ENCODE measurements at places on chromosomes 16 and 17. TPM values are rescaled to one million over a fixed set of nuclear protein-coding genes. Genes with fewer than 3 reads are reported as not detected.

- DNase-seq = no peak
Observed at GRCh38 chr16:50719401-50720337, 22.2 kb upstream of the CYLD start.

DNA sequence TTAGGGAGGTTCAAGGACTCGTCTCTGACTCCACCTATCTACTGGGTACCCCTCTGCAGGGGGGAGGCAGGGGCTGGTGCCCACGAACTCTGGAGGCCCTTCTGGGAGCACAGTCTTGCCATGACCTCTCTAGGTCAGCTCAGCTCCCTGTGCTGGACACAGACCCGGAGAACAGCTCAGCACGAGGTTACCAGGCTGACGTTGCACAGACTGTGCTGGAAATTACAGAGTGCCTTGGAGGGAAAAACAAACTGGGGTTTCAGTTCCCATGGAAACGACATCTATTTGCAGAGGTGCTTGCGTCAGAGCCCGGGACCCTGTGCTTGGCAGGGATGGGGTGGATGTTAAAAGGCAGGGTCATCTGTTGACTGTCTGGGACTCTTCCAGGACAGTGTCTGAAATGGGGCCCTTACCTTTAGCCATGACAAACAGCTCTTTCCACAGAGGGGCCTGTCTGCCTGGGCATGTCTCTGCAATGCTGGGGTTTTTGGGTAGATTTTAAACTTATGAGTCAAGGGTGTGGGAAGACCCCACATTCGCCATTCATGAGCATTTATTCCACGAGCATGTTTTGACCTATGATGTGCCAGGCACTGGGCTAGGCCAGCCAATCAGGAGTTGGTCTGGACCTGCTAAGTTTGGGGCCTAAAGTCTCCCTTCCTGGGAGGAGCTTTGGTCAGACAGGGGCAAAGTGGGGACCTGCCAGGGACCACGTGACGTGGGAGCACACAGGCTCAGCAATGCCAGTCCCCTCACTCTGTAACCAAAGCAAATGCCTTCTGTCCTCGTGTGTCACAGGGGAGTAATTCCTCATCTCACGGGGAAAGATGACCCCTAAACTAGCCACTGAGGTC lies 22.5 kb downstream of the CCR7 start:
- no peak for DNase-seq

- no peak for DNase-seq
Observed at GRCh38 chr16:88730632-88731607, 24.6 kb downstream of the CTU2 start.

DNA sequence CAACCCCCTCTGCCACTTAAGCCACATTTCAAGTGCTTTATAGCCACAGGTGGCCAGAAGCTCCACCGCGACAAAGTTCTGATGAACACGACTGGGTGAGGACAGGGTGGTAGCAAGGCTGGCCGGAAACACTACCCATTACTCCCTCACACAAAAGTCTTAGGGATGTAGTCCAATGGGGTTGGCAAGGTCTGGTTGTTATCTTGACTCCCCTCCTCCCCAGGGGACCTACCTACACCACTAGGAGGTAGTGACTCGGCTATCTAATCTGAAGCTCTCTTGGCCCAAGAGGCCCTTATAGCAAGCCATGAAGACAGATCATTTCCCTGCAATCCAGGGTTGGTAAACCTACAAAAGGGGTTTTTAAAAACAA lies 8.4 kb downstream of the LITAFD start:
- no peak for DNase-seq

DNA sequence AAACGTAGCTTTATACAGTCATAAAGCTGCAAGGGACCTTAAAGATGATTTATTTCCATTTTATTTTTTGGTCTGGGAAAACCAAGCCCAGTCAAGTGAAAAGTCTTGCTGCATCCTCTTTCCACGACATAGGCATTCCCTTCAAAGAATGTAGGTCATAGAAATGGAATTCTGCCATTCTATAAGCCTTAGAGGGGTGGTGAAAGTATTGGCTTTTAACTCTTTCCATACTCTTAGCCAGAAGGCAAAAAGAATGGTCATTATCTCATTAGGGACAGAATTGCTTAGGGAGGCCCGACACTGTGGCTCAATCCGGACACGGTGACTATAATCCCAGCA lies 7.9 kb upstream of the MSL1 start:
- DNase-seq = no peak

GRCh38 chr17:44503147-44504029 lies at the start of gene GPATCH8:
Gene GPATCH8 (minus strand): TSS chr17:44503406. CDS start chr17:44503370, 36 bp downstream.
- peak; percentile 94 for DNase-seq

DNA sequence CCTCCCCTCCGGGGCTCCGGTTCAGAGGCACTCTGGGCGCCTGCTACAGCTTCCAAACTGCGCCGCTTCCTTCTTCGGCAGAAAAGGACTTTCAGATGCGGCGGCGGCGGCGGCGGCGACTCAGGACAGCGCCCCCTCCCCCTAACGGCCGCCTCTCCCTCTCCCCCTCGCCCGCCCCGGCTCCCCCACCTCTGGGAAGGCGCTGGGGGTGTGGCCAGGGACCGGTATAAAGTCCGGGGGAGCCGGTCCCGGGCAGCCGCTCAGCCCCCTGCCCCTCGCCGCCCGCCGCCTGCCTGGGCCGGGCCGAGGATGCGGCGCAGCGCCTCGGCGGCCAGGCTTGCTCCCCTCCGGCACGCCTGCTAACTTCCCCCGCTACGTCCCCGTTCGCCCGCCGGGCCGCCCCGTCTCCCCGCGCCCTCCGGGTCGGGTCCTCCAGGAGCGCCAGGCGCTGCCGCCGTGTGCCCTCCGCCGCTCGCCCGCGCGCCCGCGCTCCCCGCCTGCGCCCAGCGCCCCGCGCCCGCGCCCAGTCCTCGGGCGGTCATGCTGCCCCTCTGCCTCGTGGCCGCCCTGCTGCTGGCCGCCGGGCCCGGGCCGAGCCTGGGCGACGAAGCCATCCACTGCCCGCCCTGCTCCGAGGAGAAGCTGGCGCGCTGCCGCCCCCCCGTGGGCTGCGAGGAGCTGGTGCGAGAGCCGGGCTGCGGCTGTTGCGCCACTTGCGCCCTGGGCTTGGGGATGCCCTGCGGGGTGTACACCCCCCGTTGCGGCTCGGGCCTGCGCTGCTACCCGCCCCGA lies at the start of gene IGFBP4:
TSS of gene IGFBP4 (plus strand) at position 255 of the 792 bp plus-strand sequence. CDS start at position 541, 286 bp downstream.
- DNase-seq = peak; percentile 71

The ABCC12 gene
- total RNA-seq = not detected

The GRB2 gene
- total RNA-seq = 136 TPM

Data from activated CD4-positive, alpha-beta T cell treated with anti-CD3 and anti-CD28 coated beads, Interleukin-2, amount 10 ng/mL, durations not matched to agents 7 days and 5 days (primary cell).